ENCODE measurements at places on chromosomes 5 and 9.

DNA sequence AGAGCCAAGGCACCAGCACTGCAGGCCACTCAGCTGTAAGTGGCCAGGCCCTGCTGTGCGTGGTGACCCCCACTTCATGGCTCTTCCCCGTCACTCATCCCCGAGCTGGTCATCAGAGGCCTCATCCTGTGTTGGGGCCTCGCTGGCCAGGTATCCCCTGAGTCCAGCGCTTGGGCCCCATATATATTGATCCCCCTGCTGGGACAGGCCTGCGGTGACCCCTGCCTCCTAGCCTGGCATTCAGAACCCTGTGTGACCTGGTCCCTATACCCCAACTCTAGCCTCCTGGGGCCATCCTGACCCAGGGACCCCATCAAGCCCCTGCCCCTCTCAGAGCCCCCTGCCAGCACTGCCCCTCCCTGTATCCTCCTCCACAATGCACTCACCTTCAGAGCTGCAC is 12.7 kb downstream of the GBGT1 start:
- no peak for DNase-seq

- no peak for DNase-seq
Measured at GRCh38 chr5:145324101-145324500, 511.0 kb downstream of the PRELID2 start.

DNA sequence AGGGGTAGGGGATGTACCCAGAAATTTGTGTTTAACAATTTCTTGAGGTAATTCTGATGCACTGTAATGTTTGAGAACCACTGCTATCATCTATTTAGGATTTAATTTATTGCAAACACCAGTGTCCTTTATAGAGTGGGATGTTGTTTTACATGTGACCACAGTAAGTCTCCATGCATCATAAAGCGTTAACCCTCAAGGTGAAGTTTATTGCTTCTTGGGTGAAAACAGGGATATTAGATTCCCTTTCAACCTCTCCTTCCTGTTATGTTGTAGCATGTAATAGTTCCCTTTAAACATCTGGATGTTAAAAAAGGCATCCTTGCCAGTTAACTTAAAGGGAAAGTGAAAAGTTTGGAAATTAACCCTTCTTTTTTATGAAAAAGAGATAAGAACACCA is 35.8 kb upstream of the ATG10 start:
- DNase-seq, result no peak

GRCh38 chr9:470552-471194 is 256.0 kb downstream of the DOCK8 start:
- DNase-seq, result peak; percentile 26

GRCh38 chr9:125568621-125569020 is 138.4 kb downstream of the MAPKAP1 start:
- DNase-seq, result no peak

DNA sequence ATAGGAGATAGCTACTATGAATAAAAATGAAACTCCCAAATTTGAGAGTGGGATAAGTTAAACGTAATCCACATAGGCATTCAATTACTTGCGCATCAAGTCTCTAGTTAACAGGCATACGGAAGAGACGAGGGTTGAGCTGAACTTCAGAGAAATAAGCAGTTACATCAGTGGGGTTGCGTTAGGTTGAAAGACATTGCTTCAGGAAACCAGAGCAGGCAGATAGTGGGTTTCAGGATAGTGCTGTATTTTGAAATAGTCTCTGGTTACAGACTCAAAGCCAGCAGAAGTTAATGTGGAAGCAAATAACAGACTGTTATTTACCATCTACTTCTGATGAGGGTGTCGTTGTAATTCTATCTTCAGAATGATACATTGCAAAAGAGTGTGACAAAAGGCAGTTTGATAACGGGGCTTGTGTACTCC is 533.4 kb downstream of the PDE4D start:
- no peak for DNase-seq

DNA sequence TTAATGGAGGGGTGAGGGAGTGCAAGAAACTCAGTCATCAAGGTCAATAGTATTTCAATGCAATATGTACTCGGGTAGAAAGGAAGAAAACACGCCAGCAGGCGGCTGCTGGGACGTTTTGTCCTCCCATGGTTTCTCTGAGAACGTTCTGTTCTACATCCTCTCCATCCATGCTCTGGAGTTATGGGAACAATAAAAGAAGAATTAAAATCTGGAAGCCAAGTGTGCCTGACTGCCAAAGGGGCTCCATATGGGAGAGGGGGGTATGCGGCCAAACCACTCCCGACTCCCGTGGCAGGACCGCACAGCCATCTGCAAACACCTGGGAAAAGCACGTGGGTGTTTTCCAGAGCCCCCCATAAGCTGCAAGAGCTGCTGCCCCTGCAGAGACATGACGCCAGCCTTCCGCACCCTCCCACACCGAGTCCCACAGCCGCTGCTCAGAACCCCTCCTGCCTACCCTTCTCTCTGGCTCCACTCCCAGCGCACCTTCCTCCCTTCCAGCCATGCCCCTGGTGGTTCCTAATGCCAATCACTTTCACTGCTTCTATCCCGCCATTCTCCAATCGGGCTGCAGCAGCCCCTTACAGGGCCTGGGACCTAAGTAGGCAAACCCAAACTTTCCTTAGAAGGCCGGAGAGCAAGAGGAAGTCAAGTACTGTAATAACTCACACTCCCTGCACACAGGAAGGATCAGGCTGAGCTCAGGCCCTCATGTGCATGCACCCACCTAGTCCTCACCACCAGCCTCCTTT is 241.6 kb downstream of the SYK start:
- DNase-seq, result no peak

GRCh38 chr5:56696900-56697299 is 118.4 kb upstream of the MAP3K1 start:
- peak; percentile 35 for DNase-seq

DNA sequence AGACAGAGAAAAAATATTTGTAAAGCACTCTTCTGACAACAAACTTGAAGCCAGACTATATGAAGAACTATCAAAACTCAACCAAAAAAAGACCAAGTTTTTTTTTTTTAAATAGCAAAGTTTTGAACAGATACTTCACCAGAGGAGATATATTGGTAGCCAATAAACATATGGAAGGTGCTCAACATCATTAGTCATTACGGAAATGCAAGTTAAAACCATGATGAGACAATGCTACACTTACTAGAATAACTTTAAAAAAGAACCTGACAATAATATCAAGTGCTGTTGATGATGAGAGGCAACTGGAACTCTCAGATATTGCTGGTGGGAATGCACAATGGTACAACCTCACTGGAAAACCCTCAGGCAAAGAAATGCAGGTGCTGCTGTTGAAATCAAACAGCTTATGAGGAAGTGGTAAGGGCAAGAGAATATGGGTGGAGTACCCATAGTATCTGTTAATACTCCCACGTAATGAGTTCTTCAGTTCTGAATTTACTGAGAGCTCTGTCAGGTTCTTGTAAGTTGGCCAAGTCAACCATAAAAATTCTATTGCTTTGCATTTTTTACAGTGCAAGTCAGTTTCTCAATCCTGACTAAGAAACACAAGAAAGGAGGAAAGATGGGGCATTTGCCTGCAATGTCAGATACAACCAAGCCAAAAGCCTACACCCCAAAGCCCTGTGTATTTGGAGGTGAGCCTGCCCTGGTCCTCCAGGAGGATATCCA is 87.3 kb upstream of the GNAQ start:
- peak; percentile 44 for DNase-seq

DNA sequence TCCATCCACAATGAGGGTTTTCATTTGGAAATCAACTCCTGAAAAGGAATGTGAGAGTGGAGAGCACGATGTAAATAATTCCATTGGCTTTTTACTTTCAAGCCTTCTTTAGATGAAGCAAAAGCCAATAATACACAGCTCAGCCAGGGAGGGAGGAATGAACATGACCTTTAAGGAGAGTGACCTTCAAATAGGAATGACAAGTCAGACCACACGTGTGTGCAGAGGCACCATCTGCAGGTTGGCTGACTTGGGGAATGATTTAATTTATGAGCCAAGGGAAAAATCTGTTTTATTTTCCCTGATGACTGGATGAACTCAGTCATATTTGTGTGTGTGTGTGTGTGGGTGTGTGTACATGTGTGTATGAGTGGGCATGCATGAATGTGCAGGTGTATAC is 64.5 kb downstream of the RASEF start:
- no peak for DNase-seq

DNA sequence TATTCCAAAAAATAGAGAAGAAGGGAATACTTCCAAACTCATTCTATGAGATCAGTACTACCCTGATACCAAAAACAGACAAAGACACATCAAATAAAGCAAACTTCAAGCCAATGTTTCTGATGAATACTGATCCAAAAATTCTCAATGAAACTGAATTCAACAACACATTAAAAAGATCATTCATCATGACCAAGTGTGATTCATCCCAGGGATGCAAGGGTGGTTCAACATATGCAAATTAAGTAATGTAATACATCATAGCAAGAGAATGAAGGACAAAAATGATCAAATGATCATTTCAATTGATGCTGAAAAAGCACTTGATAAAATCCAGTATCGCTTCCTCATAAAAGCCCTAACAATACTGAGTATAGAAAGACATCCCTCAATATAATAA is 4.9 kb upstream of the RCL1 start:
- peak; percentile 33 for DNase-seq

GRCh38 chr5:174775081-174775480 is 50.7 kb downstream of the MSX2 start:
- no peak for DNase-seq

- DNase-seq, result no peak
Measured at GRCh38 chr9:6195714-6196360, 19.8 kb upstream of the IL33 start.

DNA sequence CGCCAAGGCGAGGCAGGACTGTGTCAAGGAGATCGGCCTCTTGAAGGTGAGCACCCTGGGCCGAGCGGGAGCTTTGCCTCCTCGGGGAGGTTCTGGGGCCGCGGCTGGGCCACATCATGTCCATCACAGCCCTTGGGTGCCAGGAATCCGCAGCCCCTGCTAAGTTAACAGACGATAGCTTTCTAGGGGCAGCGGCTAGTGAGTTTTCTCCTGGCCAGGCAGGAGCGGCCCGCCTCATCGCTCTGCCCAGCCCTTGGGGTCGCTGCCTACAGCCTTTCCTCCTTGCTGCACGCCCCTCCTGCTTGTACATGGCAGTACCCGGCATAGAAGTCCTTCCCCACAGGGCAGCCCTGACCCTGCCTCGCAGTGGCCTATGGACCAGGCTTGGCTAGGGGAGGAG is 56.2 kb downstream of the NEK6 start:
- DNase-seq, result no peak

GRCh38 chr5:179244044-179244443 is 101.2 kb downstream of the ADAMTS2 start:
- DNase-seq, result no peak

DNA sequence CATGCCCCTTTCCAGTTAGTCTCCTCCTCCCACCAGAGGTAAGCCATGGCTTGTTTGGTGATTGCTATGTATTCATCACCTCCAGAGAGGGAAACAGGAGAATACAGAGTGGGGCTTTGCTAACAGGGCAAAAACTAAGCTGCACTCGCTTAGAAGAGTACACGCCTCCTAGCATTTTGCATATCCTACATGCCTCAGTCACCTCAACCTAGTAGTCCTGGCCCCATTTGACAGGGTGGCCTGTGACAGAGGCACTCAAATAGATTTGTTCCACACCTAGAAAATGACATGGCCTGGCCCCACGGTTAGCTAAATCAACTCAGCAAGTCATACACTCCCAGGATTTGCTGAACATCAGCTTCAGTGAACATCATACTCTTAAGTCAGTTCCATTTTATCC is 90.7 kb downstream of the CYFIP2 start:
- no peak for DNase-seq

GRCh38 chr9:124873664-124874063 is 11.7 kb downstream of the ARPC5L start:
- no peak for DNase-seq

GRCh38 chr5:179369530-179369884 is 24.2 kb upstream of the ADAMTS2 start:
- DNase-seq, result no peak

Data from activated naive CD4-positive, alpha-beta T cell treated with anti-CD3 and anti-CD28 coated beads for 36 hours (primary cell).